ENCODE measurements at places on chromosomes 3 and 15. TPM values are rescaled to one million over a fixed set of nuclear protein-coding genes. Genes with fewer than 3 reads are reported as not detected.

GRCh38 chr3:183579967-183580900, 24.7 kb upstream of the KLHL6 start:
- H3K27ac ChIP-seq, result no peak overlapping the region
- H3K4me3 ChIP-seq, result no peak overlapping the region
- no peaks in the 10 kb centered on the region for H3K27me3 ChIP-seq
- DNase-seq, result no peak
- H3K36me3 ChIP-seq, result no peaks in the 10 kb centered on the region

DNA sequence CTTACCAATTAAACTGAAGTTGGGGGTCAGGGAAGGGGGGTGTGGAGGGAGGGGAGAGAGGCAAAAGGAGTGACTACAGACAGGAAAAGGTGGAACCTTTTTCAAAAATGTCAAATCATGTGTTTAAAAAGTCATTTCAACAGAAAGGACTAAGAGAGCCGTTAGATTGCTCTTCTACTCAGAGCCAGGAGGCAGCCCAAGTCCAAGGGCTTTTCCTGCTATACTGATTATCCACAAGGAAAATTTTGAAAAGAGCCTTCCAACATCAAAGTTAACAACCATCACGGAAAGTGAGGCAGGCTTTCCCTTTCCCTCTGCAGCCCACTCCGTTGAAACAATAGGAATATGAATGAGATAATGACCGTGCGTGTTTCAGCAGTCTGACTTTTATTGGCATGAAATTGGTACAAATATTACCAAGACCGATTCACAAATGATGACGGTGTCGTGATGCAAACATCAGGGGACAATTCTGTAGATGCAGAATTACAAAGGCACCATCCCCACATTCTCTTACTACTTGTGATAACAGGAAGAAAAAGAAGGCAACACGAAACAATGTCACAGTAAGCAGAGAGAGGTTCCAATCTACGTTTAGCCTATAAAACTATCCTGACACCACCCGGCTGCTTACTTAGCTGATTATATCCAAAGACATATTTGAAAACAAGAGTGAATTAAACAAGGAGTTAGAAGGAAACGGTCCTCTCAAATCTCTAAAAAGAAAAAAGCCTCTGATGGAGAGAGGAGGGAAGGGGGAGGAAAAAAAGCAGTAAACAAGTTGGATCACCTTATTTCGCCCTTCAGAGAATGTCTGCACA, 453.7 kb downstream of the FOXP1 start:
- no peak for DNase-seq
- H3K36me3 ChIP-seq, result peaks cover 9% of the 10 kb centered on the region
- no peaks in the 10 kb centered on the region for H3K27me3 ChIP-seq
- H3K4me3 ChIP-seq, result peak overlapping the region; percentile 93
- H3K4me1 ChIP-seq, result peaks cover 70% of the 10 kb centered on the region
- peak overlapping the region; percentile 94 for H3K27ac ChIP-seq

DNA sequence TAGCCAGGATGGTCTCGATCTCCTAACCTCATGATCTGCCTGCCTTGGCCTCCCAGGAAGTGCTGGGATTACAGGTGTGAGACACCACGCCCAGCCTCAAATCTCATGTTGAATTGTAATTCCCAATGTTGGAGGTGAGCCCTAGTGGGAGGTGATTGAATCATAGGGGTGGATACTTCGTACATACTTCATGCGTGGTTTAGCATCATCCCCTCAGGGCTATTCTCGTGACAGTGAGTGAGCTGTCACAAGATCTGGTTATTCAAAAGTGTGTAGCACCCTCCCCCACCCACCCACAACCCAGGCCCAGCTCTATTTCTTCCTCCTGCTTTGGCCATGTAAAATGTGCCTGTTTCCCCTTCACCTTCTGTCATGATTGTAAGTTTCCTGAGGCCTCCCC, 236.9 kb upstream of the IL12A start:
- H3K27ac ChIP-seq, result no peak overlapping the region
- DNase-seq, result no peak
- no peak overlapping the region for H3K4me3 ChIP-seq
- no peaks in the 10 kb centered on the region for H3K4me1 ChIP-seq

- H3K4me3 ChIP-seq, result no peak overlapping the region
- DNase-seq, result no peak
- H3K27me3 ChIP-seq, result no peaks in the 10 kb centered on the region
- peak overlapping the region; percentile 78 for H3K27ac ChIP-seq
- H3K36me3 ChIP-seq, result peaks cover 91% of the 10 kb centered on the region
Measured at GRCh38 chr3:18403061-18403460, 22.1 kb downstream of the SATB1 start.

DNA sequence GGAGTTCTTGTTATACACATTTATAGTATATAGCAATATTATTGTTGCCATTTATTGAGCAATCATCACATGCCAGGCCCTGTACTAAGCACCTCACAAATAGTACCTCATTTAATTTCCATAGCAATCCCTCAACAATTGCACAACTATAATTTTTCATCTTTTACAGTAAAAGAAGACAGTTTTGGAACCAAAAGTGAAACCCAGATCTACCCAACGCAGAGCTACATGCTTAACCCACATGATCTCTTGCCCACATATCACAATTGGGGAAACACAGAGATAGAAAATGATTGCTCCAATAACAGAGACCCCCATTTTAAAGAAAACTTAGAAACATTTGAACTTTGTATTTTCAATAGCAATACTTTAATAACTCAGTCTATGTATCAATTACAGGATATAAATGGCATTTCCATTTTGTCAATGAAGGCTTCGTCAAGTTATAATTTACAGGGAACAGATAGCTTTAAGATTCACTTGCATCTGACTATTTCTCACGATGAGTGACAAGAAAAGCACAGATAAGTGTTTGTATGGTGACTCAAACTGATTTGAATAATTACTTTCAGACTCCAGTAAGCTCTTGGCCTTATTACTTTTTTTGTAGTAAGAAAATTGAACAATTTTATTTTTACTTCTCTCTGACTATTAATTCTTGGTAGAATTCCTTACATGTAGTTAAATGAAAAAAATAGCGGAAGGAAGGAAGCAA, 38.7 kb upstream of the CCDC50 start:
- no peaks in the 10 kb centered on the region for H3K36me3 ChIP-seq
- no peaks in the 10 kb centered on the region for H3K27me3 ChIP-seq
- DNase-seq, result no peak
- peaks cover 8% of the 10 kb centered on the region for H3K4me1 ChIP-seq
- H3K27ac ChIP-seq, result no peak overlapping the region
- no peak overlapping the region for H3K4me3 ChIP-seq

DNA sequence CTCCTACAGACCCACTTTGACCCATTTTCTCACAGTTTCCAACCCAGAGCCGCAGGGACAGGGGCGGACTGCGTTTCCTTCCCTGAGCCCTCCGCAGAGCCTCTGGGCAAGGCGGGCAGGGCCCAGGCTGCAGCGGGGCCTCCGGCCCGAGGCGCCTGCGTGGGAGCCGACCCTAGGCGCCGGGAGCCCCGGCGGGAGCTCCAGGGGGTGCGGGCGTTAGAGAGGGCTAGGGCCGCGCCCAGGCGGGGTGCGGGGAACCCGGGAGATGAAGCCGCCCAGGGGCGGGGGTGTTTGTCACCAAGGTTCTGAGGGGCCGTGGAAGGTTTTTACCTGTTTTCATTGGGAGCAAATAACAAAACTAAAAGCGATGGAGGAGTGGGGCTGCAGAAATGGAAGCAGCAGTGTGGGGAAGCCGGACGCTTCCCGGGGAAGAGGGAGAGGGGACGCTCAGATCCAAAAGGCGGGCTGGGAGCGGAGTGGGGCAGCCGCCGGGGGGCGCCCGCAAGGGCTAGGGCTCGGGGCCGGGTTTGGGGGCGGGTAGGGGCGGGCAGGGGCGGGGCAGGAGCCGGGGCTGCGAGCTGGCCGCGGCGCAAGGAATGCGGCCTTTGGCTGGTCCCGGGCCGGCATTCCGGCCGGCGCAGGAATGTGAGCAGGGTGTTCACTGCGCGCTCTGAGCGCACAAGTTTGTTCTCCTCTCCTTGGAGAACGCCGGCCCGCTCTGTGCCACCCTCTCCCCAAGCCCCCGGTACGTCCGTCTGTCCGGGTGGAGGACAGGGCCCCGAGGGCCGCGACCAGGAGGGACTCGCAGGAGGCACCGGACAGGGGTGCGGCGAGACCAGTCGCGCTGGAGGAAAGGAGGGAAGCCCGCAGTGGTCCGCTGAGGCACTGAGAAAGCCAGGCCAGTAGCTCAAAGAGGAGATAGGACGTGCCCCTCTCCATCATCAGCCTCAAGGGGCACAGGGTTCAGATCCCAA, 61.1 kb downstream of the AMOTL2 start:
- no peaks in the 10 kb centered on the region for H3K36me3 ChIP-seq
- peaks cover 1% of the 10 kb centered on the region for H3K4me1 ChIP-seq
- H3K27ac ChIP-seq, result no peak overlapping the region
- peak overlapping the region; percentile 43 for H3K4me3 ChIP-seq
- DNase-seq, result no peak
- peaks cover 35% of the 10 kb centered on the region for H3K27me3 ChIP-seq

- peak; percentile 78 for DNase-seq
- H3K36me3 ChIP-seq, result peaks cover 8% of the 10 kb centered on the region
- peaks cover 52% of the 10 kb centered on the region for H3K4me1 ChIP-seq
Measured at GRCh38 chr15:90001683-90002427, 731 bp downstream of the ZNF710 start.

The P2RY14 gene
- 0.17 TPM for total RNA-seq

The VGLL4 gene
- total RNA-seq, result 18.2 TPM

The ULK3 gene
- total RNA-seq, result 57.6 TPM

The POPDC2 gene
- 2.3 TPM for total RNA-seq

The FEZF2 gene
- total RNA-seq, result not detected

Measured in activated CD4-positive, alpha-beta memory T cell treated with anti-CD3 and anti-CD28 coated beads for 36 hours (primary cell).